ENCODE measurements at places on chromosomes 3 and 15.

GRCh38 chr3:64561325-64561843, 126.4 kb downstream of the ADAMTS9 start:
- no peak for DNase-seq

DNA sequence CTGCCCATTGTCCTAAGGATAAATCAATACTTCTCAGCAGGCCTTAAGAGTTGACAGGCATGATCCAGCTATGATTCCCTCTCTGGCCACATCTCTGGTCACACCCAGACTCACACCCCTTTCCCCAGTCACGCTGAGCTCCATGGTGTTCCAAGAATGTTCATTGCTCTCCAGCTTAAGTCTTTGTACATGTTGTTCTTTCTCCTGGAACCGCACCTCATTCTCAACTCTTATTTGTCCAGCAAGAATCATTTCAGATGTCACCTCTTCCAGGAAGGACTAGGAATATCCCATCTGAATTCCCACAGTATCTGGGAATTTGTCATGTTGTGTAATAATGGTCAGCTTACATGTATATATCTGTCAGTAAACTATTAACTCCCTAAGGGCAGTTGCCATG, 118.3 kb upstream of the GALNT15 start:
- DNase-seq: no peak

GRCh38 chr15:59550530-59550929, 61.1 kb upstream of the GCNT3 start:
- DNase-seq: no peak

GRCh38 chr3:129793942-129794310, 99.6 kb downstream of the TMCC1 start:
- DNase-seq: no peak

GRCh38 chr15:64045774-64046420, 388 bp downstream of the DAPK2 start:
- DNase-seq: no peak

- no peak for DNase-seq
Observed at GRCh38 chr15:66924889-66925288, 140.5 kb upstream of the SMAD3 start.

GRCh38 chr3:102084006-102084405, 234.7 kb downstream of the NFKBIZ start:
- no peak for DNase-seq
